Activated CD4-positive, alpha-beta T cell treated with anti-CD3 and anti-CD28 coated beads, Interleukin-2, amount 50 U/mL, for 4 hours (primary cell): ENCODE measurements at places on chromosomes 11 and 22.

DNA sequence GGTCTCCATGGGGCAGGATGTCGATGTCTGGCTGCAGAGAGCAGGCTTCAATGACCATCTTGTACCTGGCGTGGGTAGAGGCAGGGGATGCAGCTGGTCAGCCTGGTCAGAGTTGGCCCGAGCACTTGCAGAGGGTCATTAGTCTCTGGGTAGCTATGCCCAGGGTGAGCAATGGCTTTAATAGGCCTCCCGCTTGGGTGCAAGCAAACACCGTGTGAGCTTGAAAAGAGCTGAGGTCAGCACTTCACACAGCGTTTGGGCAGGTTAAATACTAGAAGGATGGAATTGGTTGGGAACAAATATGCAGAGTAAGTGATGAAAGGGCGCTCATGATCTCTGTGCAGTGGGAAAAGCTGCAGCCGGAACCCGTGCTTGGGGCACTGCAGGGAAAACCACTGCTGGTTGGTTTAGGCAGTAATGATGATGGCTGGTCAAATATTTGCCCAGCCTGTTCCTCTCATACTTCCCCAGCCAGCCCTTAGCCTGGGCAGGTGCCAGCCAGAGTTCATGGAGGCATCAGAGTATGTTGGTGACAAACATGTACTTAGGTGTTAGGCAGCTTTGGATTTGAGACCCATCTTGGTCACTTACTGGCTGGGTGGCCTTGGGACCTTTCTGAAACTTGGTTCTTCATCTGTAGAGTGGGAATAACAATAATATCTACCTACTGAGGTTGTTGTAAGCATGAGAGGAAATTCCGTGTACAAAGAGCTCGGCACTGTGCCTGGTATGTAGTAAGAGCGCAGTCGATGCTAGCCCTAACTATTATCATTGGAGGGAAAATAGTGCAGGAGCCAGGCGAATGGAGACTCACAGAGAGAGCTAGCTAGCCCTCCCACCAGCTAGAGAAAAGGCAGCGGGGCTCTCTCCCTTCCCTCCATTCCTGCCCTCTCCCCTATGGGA is 25.2 kb upstream of the KCNJ11 start:
- no peak for DNase-seq

DNA sequence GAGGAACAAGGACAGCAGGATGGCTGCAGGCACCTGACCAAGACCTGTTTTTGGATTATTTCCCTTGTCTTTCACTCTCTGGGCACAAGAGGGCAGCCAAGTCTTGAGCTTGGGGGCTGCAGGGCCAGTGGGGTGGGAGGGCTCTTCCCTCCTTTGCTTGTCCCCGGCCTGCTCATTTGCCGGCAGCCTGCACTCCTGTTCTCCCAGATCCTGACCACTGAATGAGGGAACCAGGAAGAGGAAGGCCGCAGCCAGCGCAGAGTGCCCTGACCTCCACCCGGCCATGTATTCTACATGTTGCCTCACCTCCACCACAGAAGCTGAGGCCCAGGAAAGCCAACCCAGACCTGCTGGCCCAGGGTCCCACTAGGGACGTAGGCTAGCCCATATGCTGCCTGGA is 15.5 kb upstream of the NNMT start:
- DNase-seq: no peak

DNA sequence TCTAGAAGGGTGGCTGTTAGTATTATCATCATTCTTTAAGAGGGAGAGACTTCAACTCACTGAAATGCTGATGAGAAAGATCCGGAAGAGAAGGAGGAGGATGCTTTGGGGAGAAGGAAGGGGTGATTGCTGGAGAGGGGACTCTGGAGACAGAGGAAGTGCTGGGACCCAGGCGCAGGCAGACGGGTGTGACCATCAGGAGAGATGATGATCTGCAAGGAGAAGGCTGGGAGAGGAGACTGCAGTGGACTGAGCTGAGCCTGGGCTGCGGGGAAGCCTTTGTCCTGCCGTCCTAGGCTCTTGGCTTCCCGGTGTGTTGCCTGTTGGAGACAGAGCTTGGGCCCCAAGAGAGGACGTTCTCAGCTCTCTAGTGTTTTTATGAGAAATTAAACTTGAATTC is 22.6 kb downstream of the RASD2 start:
- no peak for DNase-seq

- DNase-seq: no peak
Measured at GRCh38 chr11:112658431-112658878, 302.8 kb upstream of the NCAM1 start.

DNA sequence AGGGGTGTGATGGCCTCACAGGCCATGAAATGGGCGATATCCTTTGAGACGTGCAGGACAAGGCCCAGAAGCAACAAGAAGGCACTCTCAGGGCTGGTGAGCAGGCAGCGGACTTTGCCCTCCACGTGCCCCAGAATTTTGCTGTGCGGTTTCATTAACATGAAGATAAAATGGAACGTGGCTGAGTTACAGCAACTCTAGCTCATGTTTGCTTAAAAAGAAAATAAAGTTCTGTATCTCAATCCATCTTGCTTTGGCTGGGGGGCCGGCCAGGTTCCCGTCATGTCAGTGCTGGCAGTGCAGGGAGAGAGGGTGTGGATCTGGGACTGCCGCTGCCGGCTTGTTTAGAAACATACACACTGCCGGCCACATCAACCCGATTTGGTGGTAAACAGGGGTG is 370.1 kb downstream of the OPCML start:
- DNase-seq: no peak

DNA sequence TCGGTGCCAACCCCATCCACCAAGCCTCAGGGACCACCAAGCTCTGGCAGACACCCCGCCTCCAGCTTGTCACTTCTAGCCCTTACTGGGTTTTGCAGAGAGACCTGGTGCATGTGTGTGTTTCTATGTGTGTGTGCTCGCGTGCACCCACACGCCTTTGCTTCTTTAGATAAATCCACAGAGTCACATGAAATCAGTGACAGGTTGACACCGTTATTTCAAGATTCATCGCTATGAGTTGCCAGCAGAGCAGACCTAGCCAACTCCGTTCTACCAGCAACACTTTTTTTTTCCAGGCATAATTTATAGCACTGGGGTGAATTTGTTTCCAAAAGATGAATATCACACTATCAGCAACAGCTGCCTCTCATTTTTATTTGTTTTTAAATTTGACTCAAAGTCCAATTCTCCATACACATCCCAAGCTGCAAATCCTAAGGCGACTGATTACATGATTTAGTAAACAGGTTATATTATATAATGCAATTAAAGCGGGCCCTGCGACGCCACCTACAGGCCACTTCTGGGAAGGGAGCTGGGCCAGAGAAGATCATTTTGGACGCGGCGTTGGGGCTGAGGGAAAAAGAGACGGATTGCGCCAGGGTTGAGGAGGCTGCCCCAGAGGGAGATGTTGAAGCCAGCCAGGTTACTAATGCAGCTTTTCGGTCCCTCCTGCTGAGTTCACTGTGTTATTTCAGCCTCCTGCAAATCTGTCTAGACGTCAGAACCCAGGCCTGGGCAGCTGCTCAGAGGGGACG is 150.5 kb downstream of the FEZ1 start:
- DNase-seq: peak; percentile 28

DNA sequence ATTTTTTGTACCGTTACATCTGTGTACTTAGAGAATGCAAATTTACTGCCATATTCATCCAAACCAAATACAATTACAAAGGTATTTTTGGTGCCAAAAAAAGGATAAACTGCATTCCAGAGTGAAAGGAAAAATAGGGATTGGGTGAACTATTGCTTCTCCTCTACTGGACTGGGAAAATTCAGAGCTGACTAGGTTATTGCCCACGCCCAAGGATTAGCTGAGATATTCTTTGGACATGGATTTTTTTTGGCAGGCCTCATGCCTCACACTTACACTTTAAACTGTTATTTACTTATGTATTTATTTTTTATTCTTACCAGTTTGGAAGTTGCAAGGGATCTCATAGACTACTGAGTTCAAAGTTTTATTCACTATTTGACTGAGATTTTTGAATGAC is 76.3 kb upstream of the DDI1 start:
- no peak for DNase-seq

GRCh38 chr11:27022659-27023251 is 17.9 kb upstream of the BBOX1 start:
- no peak for DNase-seq
